BJ (cell line): ENCODE measurements at places on chromosomes 7 and 10. TPM values are rescaled to one million over a fixed set of nuclear protein-coding genes. Genes with fewer than 3 reads are reported as not detected.

ORC5 gene
- polyA plus RNA-seq = 11.7 and 16.8 TPM in 2 replicates

KCTD7 gene
- 13.5 and 21.0 TPM in 2 replicates for polyA plus RNA-seq

HOXA9 gene
- polyA plus RNA-seq = 12.6 and 15.0 TPM in 2 replicates

NUP205 gene
- 27.2 and 38.0 TPM in 2 replicates for polyA plus RNA-seq

SMIM30 gene
- 28.4 and 58.4 TPM in 2 replicates for polyA plus RNA-seq

PLEKHA8 gene
- 4.2 and 6.8 TPM in 2 replicates for polyA plus RNA-seq

TMEM229A gene
- polyA plus RNA-seq = not detected in 2 replicates

PWWP2B gene
- polyA plus RNA-seq = 1.6 and 2.7 TPM in 2 replicates

TRDMT1 gene
- polyA plus RNA-seq = 2.4 and 4.2 TPM in 2 replicates

ACTL6B gene
- polyA plus RNA-seq = not detected in 2 replicates

IFIT2 gene
- 6.2 and 11.4 TPM in 2 replicates for polyA plus RNA-seq

SEMA3A gene
- 6.8 and 12.2 TPM in 2 replicates for polyA plus RNA-seq
